ELR (cell line): ENCODE measurements at places on chromosomes 13 and 19.

- DNase-seq: no peak
Observed at GRCh38 chr13:61960981-61961380, 545.3 kb upstream of the PCDH20 start.

DNA sequence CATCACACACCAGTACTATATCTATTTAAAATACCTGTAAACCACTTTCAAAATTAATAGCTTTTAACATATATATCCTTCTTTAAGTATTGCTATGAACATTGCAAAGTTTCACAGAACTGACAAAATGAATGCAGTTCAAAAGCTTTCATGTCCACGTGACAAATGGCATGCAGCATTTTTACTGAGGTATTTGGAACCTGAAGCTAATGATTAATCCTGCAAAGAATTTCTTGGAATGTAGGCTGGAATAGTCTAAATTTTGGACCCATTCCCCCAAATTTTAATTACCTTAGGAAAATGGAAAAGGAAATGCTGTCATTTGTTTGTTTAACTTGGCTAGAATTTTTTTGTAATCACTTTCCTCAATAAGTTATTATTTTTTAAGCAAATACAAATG is 423.8 kb upstream of the GPC6 start:
- DNase-seq: no peak

- peak; percentile 33 for DNase-seq
Observed at GRCh38 chr19:45507872-45508416, 665 bp downstream of the VASP start.

- DNase-seq: peak; percentile 97
Observed at GRCh38 chr19:44401139-44402115, at the start of gene ZNF285. Gene ZNF285 (minus strand): TSS chr19:44401608. CDS start chr19:44397213, 4,395 bp downstream.

GRCh38 chr13:31224174-31224669 is 24.4 kb downstream of the B3GLCT start:
- no peak for DNase-seq

DNA sequence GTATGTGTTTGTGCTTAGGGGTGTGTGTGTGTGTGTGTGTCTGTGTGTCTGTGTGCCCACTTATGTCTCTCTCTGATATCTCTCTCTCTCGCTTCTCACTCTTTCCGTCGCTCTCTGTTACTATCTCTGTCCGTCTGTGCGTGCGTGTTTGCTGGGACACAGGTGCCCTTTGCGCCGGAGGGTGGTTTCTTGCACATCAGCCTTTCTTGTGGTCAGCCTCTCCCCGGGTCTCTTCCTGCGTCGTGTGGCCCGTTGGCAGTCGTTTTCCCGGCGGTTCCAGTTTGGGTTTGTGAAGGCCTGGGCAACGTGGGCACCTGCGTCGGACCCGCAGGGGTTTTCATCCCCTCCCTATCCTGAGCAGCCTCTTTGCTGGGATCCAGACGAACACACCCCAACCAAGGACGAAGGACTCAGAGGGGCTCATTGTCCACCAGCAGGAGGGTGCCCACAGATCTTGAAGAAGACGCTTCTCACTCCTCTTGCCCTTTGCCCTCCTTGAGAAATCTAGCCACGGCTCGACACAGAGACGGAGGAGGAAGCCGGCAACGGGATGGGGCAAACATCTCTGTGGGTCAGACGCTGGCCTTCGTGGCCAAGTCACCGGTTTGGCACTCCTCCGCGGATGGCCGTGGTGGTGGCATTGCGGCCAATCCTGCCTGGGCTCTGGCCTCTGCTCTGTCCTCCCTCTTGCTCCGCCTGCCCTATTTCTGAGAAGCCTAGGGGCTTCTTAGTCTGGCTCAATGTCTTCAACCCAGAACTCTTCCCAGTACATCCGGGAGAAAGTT is 52.3 kb downstream of the ZNF146 start:
- DNase-seq: no peak

DNA sequence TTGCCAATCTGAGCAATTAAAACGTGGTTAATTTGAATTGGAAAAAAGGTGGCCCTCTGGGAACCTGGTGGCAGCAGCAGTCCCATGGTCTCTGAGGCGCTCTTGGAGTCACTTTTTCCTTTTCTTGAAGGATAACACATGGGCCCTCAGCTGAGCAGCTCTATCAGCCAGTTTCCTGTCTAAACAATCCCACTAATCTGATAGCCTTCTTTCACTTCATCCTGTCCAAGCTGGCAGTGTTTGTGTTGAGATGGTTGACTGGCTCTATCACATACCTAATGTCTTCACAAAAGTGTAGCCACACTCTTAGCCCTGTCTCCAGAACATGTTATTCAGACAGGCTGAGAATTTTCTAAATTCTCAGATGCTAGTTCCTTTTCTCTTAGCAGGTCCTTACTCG is 10.7 kb downstream of the MZT1 start:
- DNase-seq: no peak

- peak; percentile 47 for DNase-seq
Observed at GRCh38 chr19:40165362-40165937, 25.8 kb upstream of the MAP3K10 start.

GRCh38 chr19:4304538-4305256 is at the start of gene FSD1:
Gene FSD1 (plus strand): TSS chr19:4304598. CDS start chr19:4304747, 149 bp downstream.
- peak; percentile 82 for DNase-seq

GRCh38 chr13:67791047-67791446 is 560.9 kb upstream of the PCDH9 start:
- no peak for DNase-seq

GRCh38 chr13:24180750-24181377 is 20.3 kb downstream of the SPATA13 start:
- DNase-seq: peak; percentile 59

- peak; percentile 96 for DNase-seq
Observed at GRCh38 chr13:45219938-45220375, 19.1 kb upstream of the KCTD4 start.

- peak; percentile 93 for DNase-seq
Observed at GRCh38 chr13:45162821-45163220, 38.0 kb downstream of the KCTD4 start.

- peak; percentile 91 for DNase-seq
Observed at GRCh38 chr19:33376423-33376822, 2.9 kb downstream of the CEBPG start.

DNA sequence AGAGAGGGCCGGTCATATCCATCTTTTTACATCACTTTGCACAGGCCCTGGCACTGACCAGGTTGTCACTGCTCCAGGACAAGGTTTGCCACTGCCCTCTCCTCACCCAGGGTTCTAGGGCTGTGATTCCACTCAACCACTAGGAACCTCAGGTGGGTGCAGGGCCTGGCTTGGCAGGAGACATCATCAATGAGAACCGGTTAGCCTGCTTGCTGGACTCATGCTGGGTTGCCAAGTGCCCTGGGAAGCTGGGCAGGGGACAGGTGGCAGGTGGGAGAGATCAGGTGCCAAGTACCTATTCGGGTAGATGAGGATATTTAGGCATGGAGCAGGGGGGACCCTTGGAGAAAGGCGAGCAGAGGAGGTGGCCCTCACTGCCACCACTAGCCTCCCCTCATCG is 4.2 kb upstream of the CERS4 start:
- DNase-seq: no peak

- DNase-seq: no peak
Observed at GRCh38 chr13:51067210-51067701, 43.8 kb downstream of the C13orf42 start.

DNA sequence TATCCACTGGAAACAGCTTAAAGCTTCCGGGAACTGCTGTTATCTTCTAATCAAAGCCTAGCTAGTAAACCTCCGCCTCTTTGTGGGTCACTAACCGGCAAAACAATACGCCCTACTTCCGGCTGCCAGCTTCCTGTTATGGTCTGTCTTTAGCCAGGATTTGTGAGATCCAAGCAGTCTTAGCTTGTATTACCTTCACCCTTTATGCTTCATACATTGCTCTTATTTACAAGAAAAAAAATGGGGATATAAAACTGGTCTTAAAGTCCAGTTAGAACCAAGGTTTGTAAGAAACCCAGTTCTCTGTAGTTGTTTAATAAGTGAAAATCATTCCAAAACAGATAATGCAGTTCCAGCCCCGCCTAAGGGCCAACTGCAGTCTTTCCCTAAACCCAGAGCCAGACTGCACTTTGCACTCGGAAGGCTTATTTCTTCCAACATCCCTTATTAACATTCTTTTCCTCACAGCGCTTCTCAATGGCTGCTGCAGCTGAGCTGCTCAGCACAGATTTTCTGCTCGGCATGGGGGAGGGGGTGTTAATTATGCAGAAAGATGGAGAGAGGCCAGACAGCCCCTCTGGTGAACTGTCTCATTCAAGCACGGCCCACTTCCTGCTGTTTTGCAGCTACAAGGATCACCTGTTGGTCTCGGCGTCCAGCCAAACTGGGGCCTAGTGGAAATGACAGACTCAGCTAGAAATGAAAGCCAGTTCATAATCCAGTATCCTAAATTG is 368.4 kb downstream of the KLF12 start:
- no peak for DNase-seq

GRCh38 chr19:5149932-5150901 is 181.3 kb downstream of the KDM4B start:
- no peak for DNase-seq

GRCh38 chr13:99051768-99052455 is 74.0 kb upstream of the DOCK9 start:
- DNase-seq: no peak

DNA sequence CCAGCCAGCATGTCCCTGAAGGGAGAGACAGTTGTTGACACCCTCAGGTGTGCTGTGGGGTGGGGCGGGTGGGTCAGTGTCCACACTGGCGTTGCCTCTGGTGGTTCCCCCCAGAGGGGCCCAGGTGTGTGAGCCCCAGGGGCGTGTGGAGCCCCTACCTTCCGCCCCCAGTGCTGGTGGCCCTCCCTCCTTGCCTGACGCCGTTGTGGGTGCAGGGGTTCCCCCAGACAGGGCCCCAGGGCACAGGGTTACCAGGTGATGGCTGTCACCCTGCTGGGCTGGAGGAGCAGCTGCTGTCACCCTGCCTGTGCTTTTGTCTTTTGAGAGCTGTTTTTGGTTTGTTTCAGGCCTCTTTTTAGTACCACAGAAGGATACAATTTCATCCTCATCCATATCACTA is 27.2 kb downstream of the ATP4B start:
- no peak for DNase-seq
